ENCODE measurements at places on chromosomes 12 and 14.
A peak's percentile ranks its signal among the peaks of the same experiment; 100 is the strongest.

- no peak for DNase-seq
Measured at GRCh38 chr14:88271205-88271604, 51.9 kb downstream of the KCNK10 start.

- peak; percentile 21 for DNase-seq
Measured at GRCh38 chr12:83015390-83016217, 328.9 kb downstream of the TMTC2 start.

DNA sequence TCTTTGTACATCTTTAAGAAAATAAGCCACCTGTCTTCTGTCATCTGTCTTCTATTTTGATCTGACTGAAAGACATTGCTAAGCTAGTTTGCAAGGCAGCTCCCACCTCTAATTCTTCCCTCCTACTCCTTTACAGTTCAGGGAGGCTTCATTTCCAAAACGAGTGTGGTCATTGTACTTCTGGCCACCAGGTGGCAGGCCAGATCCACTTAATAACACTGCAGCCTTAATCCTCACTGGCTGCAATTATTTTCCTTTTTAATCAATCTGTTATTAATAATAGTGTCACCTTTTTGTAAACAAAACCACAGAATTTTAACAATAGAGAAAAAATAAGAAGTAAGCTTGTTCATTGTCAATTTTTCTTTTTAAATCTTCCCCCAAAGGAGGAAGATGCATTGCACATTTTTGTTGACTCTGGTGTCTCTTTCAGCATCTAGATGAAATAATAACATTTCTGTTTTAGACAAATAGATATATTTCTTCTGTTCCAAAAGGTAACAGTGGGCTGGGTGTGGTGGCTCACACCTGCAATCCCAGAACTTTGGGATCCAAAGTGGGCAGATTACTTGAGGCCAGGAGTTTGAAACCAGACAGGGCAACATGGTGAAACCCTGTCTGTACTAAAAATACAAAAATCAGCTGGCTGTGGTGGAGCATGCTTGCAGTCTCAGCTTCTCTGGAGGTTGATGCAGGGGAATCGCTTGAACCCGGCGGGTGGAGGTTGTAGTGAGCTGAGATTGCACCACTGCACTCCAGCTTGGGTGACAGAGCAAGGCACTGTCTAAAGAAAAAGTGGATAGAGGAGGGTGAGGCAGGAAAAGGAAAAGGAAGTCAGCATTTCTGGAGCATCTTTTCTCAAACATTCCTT, 23.3 kb downstream of the GABARAPL1 start:
- peak; percentile 48 for DNase-seq

GRCh38 chr14:46574221-46574977, 77.2 kb downstream of the RPL10L start:
- no peak for DNase-seq

- DNase-seq = no peak
Measured at GRCh38 chr12:84789184-84789583, 123.4 kb downstream of the SLC6A15 start.

DNA sequence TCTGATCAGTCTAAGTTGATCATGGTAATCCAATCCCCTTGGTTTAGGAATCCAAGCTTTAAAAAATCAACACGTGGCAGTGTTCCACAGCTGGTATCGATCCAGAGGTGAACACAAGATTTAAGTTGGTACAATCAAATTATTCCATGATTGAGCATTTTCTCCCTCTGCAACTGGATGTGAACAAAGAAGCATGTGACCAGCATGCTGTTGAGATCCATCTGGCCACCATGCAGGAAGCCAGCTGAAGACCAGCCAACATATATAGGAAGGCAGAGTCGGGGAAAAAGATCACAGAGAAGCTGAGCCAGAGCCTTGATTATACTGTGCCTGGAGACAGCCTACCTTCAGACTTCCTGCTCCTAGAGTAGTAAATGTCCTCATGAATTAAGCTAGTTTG, 158.3 kb downstream of the SEC23A start:
- DNase-seq = no peak

DNA sequence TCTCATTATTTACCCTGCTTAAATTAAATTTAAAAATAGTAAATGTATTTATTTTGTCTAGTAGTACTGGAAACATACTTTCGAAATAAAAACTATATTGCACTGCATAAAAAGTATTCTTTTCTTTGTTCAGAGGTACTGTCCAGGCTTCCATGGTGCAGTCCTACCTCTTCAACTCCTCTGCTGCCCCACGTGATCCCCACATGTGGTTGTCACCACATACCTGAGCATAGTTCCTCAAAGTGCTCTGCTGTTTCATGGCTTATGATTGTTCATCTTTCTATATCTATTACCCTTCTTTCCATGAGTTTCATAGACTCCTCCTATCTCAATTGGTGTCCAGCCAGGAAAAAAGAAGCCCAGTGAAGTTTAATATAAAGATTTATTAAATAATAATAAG, 317.5 kb upstream of the OR4E1 start:
- DNase-seq = no peak

DNA sequence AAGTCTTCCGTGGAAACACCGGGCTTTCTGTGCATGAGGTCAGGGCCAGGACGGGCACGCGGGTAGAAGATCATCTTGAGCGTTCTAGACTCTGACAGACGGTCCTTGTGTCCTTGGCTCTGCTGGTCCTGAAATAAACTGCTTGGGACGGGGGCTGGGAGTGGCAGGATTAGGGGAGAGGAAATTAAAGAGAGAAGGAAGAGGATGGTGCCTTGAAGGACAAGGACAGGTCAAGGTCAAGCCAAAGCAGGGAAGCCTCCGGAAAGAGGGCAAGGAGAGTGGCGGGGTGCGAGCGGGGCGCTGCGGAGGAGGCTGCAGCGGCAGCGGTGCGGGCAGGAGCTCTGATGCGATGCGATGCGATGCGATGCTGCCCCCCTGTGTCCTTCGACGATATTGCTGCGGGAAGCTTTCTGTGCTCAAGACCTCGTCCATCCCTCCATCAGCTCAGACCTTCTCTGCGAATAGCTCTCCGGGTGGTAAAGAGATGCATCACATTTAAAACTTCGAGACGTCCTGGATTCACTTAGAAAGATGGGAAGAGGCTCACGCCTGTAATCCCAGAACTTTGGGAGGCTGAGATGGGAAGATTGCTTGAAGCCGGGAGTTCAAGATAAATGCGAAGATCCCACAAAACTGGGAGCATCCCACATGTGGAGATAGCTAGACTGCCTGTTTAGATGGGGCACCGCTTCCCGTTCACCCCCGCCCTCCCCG, 110.1 kb upstream of the TMEM132D start:
- DNase-seq = no peak

DNA sequence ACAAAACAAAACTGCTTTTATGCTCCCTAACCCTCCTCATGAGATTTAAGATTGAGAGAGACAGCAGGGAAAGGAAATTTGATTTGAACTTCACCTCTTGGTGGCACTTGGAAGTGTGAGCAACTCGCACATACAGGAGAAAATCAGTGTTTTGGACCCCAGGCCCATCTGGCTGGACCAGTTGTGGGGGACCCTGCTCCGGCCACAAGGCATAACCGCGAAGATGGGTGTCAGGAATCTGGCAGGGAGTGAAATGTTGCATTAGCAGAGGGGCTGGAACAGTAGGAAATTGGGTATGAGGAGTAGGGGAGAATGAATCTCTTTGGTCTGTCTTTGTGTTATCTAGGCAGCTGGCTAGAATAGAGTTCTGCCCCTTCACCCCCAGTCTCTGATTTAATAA, 1.2 kb downstream of the CIROP start:
- no peak for DNase-seq

- DNase-seq = no peak
Measured at GRCh38 chr12:16303939-16304338, 26.5 kb upstream of the SLC15A5 start.

- DNase-seq = peak; percentile 62
Measured at GRCh38 chr12:127909041-127909440, 357.9 kb upstream of the TMEM132C start.

- DNase-seq = no peak
Measured at GRCh38 chr14:39843881-39844280, 411.6 kb upstream of the FBXO33 start.

DNA sequence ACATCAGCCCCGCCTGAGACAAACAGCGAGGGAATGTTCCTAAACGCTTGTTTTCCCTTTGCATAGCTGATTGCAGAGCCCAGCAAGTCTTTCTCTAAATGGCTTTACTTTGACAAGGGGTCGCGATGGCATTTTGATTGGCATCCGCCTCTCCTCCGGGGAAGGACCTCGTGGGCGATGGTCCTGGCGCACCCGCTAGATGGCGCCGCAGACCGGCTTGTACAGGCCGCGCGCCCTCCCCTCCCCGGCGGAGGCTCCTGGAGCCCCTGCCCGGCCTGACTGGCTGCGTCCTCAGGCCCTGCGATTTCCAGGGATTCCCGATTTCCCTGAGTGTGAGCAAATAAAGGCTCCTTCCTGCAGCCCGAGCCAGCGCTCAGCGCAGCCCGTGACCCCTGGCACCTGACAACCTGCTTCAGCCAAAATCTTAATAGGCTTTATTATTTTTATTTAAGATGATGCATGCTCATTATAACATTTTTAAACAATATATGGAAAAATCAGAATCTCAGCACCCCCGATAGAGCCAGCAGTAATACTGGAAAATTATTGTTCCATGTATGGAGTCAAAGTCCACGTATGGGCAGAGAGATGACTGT, 468.3 kb downstream of the AACS start:
- DNase-seq = no peak

DNA sequence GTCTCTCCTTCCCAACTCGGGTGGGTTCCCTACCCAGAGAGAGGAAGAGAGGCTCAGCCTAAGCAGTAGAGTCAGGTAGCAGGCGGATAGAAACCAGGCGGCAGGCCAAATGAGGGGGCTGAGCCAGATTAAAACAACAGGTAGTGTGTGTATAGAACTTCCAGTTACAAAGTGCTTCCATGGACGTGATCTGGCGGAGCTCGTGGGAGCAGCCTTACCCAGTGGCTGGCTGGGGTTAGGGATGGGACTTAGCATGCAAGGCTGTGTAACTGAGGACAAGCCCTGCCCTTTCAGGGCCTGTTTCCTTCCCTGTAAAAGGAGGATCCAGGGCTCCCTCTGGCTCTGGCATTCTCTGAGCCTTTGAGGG, 8.3 kb downstream of the KRT80 start:
- DNase-seq = no peak

- no peak for DNase-seq
Measured at GRCh38 chr12:7229741-7230140, 40.3 kb downstream of the PEX5 start.

- peak; percentile 83 for DNase-seq
Measured at GRCh38 chr12:31732926-31733548, 4.2 kb upstream of the AMN1 start.

DNA sequence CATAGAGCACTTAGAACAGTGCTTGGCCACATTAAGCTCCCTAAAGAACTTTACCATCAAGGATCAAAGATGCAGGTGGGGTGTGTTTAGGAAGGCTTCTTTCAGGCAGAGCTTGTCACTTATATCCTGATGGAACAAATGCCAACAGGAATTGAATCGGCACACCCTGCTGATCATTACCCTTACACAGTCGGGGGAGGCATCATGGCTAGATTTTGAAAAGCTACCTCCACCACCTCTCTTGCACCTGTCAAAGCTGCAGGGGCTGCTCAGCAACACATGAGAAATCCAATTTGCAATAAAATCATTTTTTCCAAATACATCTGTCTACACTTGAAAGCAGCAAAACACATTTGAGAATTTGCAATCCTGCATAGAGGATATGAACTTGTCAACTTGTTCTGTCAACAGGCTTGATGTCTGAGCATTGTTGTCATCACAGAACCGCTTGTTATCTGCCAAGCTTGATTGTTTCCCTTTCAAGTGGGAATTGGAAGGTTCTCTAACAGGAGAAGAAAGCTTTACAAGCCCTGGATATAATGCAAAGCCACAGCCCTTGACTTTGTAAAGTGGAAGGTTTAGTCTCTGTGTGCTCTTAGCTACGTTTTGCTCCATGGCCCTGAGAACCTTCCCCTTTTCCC, 24.6 kb upstream of the TRIM9 start:
- DNase-seq = no peak

DNA sequence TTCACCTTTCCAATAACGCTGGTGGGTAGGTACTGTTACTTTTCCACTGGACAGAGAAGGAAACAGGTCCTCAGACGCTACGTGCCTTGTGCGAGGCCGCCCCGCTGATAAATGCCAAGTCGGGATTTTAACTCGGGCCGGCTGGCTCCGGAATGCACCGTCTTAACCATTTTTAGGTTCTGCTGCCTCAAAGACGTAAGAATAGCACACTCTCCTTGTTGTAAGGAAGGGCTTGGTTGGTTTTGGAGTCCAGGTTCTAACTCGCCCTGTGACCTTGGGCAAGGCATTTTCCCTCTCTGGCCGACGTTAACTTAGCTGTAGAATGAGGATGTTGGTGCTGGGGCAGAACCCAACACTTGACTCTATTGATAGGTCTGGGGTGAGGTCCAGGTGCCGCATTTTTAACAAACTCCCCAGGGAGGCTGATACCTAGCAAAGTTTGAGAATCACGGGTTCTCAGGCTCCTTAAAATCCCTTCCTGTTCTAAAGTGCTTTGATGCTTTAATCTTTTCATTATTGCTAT, 814 bp downstream of the ANKRD13A start:
- peak; percentile 68 for DNase-seq

- peak; percentile 56 for DNase-seq
Measured at GRCh38 chr12:79515530-79515935, 175.2 kb downstream of the PAWR start.

DNA sequence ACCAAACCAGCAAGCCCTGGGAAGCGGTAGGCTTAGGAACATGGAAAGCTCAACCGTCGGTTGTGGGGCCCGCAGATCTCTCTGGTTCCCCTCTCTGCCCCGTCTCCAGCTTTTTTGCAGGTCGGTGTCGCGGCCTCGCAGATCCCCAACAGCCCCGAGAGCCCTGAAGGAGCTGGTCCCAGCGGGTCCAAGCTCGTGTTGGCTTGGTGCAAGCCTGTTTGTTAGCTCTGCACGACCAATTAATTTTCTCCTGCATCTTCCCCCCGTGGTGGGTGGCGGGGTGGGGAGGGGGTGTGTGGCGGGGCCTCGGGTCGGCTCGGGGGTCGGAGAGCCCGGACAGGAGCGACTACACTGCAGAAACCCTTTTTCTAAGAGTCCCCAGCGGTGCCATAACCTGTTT, 449 bp upstream of the SLC24A4 start:
- no peak for DNase-seq

DNA sequence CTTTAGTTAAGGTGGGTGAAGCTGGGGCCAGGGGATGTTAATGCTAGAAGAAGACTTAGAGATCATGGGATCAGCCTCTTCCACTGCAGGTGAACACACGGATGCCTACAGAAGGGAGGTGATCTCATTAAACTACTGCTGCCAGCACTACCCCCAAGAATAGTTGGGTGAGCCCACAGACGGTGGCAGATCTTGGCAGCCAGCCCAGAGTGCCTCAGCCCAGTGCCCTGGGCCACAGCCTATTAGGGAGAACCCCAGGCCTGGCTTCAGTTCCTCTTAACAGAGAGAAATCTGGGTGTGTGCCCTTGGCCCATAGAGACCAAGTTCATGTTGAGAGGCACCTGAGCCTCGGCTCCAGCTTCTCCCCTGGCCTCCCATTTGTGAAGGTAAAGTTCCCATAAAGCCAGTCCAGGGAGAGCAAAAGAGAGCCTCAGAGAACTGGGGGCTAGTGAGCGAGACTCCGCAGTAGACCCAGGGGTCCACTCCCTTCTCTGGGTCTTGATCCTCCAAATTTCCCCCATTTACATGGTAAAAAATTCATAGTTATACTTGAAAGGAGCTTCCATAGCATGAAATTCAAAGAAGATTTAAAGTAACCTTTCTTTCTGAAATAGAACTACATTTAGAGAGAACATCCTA, 125.0 kb upstream of the CCND2 start:
- DNase-seq = no peak
